ENCODE measurements at places on chromosomes 12 and 14.

DNA sequence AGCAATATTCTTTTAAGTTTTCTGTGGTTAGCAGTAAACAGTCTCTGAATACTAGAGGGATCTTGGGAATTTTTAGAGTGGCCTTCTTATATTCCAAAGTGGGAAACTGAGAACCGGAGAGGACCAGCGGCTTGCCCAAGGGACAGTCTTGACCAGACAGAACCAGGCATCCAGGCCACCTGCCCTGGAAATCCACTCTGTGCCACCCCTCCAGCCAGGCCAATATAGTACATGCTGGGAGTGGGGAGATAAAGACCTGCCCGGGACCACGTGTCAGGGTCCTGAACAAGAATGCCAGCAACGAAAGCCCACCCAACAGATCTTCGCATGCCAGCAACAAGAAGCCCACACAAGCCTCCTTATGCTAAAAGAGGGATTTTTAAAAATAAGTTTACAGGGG lies 49.4 kb upstream of the RIN3 start:
- DNase-seq, result no peak

GRCh38 chr14:74548881-74549280 lies 55.3 kb downstream of the ISCA2 start:
- DNase-seq, result no peak

- peak; percentile 70 for DNase-seq
Observed at GRCh38 chr14:100842799-100843198, 16.9 kb downstream of the MEG3 start.

GRCh38 chr12:6850796-6851152 lies 312 bp downstream of the CDCA3 start:
- DNase-seq, result no peak

- no peak for DNase-seq
Observed at GRCh38 chr14:104610749-104611310, 6.3 kb upstream of the TMEM179 start.

DNA sequence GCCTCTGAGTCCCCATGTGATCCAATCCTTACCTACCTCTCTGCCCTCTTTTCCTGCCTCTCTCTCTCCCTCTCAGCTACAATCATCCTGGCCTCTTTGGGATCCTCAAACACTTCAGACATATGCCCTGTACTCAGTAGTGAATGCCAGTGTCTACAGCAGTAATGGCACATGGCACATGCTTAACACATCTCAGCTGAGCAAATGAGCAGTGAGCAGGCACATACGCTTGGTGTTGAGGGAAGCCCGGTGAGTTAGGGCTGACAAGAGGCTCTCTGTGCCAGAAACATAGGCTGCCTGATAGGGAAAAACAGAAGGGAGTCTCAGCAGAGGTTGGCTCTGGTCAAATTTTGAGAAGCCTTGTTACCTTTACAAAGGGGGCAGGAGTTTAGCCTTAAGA lies 409.1 kb downstream of the TMEM132D start:
- no peak for DNase-seq

- DNase-seq, result no peak
Observed at GRCh38 chr12:6626654-6627283, 9.0 kb downstream of the LPAR5 start.

GRCh38 chr14:20460458-20461224 lies 593 bp downstream of the PIP4P1 start:
- DNase-seq, result peak; percentile 6

GRCh38 chr14:61322011-61322798 lies 826 bp downstream of the PRKCH start:
- no peak for DNase-seq

DNA sequence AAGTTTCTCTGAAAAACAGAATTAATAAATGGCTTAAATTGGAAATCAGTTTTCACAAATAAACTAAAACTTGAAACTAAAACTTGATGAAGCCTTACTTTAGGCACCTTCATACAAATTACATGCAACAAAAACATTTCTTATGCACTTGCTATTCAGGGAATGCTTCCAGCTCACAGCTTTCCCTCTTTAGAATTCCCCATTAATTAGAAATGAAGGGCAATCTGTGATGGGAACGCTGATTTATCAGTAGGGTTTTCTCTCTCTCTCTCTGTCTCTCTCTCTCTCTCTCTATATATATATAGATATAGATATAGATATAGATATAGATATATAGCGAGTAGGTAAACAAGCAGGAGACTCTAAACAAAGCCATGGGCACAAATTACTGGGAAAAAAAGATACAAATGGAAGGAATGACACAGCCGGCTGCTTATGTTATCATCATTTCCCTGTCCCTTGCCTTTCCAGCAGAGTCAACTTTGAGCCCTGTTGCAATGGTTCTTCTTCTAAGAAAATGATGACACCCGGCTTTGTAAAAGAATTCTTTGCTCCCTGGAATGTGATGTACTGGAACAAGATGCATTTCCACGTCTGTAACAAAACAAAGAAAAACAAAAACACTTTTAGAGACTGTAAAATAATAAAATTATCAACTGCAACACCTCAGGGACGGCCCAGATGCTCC lies 1121.6 kb upstream of the TMEM132C start:
- no peak for DNase-seq

GRCh38 chr12:55982319-55982936 lies 8.6 kb downstream of the RAB5B start:
- no peak for DNase-seq

- peak; percentile 71 for DNase-seq
Observed at GRCh38 chr12:22100958-22101748, 55.1 kb downstream of the CMAS start.

DNA sequence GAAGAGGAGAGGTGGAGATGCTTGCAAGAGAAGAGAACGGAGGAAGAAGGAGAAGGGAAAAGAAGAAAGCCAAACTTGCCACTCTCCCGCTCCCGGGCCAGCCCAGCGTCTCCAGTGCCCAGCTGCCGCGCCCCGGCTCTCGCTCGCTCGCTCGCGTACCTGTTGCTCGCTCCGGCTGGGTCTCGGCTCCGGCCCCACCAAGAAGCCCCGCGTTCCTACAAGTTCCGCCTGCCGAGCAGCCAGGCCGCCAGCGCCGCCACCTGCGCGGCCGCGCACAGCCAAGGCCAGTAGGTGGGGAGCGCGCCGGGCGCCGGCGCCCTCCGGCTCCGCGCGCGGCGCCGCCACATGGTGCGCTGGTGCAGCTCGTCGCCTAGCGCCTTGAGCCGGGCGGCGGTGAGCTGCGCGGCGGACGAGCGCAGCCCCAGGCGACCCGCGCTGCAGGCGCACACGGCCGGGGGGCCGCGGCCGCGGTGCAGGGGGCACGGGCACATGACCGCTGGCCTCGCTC lies 370 bp downstream of the HRK start:
- DNase-seq, result peak; percentile 61

DNA sequence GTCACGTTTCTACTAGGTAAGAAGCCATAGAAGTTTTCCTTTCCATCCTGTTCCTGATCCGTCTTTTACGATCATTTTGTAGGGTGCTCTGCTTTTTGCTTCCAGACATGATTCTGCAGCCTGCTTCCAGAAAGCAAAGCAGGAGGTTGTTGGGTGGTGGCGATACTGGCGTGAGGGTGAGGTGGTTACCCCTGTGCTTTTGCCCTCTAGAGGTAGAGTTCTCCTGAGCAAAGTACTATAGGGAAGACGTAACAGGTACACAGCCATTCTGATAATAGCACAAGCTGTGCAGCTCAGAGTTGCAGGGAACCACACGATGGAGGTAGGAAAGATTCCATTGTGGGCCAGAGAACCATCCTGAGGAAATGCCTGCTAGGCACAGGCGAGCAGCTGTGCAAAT lies 186.0 kb downstream of the PAH start:
- no peak for DNase-seq

GRCh38 chr12:52805739-52806138 lies 8.2 kb downstream of the KRT4 start:
- DNase-seq, result no peak

GRCh38 chr14:91873471-91874415 lies 6.4 kb upstream of the TC2N start:
- DNase-seq, result no peak

GRCh38 chr14:90419200-90419599 lies 22.4 kb downstream of the CALM1 start:
- peak; percentile 98 for DNase-seq

- no peak for DNase-seq
Observed at GRCh38 chr12:6343518-6343917, 1.6 kb upstream of the TNFRSF1A start.

GRCh38 chr14:98834119-98834518 lies 437.9 kb downstream of the BCL11B start:
- no peak for DNase-seq

GRCh38 chr14:74705613-74706500 lies 7.0 kb downstream of the AREL1 start:
- DNase-seq, result no peak

GRCh38 chr14:54172114-54172513 lies 215.5 kb upstream of the BMP4 start:
- DNase-seq, result no peak

- no peak for DNase-seq
Observed at GRCh38 chr12:118980407-118981014, 830 bp upstream of the SRRM4 start.

DNA sequence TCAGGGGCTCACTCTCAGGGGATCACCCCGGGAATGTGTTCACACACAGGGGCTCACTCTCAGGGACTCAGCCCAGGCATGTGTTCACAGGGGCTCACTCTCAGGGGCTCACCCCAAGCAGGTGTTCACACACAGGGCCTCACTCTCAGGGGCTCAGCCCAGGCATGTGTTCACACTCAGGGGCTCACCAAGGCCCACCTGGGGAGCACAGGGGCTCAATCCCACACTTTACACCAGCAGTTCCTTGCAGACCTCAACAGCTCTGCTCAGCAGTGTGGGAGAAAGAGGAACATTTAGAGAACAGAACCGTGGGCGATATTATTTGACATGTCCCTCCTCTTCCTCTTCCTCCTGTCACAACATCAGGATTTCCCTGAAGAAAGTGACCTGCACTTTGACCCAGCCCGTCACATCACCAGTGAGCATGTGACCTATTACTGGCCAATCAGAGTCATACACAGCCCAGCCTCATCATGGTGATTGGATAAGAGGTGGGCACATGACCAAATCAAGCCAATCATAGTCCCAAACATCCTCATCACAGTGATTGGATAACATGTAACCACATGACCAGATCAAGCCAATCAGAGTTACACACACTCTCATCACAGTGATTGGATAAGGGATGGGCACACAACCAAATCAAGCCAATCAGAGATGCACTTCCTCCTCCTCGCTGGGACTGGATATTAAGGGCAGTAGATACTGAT lies 359.4 kb upstream of the SFSWAP start:
- no peak for DNase-seq

GRCh38 chr12:90628213-90628612 lies 326.8 kb downstream of the CCER1 start:
- DNase-seq, result no peak

- DNase-seq, result no peak
Observed at GRCh38 chr14:24139272-24139934, 2.0 kb downstream of the EMC9 start.

- DNase-seq, result no peak
Observed at GRCh38 chr12:121224591-121224990, 14.7 kb downstream of the P2RX4 start.

DNA sequence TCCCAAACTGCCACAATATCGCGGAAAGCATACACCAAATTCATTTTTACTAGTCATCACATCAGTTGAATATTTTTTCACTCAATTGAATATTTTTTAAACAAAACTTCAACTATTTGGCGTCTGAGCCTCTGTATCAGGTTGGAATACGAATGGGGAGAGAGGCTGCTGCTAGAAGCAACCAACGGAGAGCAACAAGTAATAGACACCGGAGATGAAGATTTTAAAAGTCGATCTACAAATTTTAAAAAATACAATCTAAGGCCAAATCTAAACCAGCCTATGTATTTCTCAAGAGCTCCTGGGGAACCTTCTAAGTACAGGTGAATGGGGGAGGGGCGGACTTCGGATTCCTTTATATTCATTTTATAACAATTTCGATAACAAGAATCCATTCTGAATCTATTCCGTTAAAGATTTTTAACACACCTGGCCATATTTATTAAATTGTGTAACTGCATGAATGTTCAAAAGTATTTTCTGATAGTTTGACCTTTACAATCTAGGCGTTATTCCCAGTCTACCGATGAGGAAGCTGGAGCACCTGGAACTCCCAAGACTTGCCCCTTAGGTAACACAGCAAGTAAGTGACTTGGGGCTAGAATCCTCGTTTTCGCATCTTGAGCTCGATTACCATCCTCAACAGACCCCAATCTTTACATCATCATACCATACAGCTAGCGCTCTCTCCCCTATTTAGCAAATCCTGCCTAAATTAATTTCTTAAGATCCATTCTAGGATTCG lies 1.2 kb downstream of the GNPNAT1 start:
- DNase-seq, result peak; percentile 36

DNA sequence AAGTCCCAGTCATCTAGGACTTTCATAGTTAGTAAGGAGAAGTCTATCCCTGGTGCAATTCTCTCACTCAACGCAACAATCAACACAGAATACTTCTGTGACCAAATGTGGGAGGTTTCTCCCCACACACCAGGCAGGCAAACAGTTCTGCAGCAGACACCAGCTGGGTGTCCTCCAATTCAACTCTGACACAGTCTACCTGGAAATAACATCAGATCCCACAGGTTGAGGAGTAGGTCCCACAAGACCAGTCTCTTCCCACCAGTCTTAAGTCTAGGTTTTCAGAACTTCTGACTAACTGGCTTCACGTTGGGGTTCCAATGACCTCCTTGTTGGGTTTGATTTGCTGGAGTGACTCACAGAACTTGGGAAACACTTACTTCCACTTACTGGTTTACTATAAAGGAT lies 14.8 kb downstream of the ACOT6 start:
- no peak for DNase-seq

DNA sequence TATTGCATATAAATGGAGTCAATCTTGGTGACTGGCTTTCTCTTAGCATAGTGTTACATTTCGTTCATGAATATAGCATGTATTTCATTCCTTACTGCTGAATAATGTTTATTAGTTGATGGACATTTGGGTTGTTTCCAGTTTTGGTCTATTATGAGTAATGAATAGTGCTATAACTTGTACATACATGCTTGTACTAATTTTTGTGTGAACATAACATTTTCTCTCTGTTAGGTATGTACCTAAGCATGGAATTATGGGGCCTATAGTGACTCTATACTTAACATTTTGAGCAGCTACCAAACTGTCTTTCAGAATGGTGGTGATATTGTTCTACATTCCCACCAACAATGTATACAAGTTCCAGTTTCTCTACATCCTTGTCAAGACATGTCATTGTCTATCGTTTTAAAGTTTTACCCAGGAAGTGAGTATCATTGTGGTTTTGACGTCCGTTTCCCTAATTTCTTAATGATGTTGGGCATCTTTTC lies 23.1 kb downstream of the ATP2A2 start:
- peak; percentile 75 for DNase-seq

GRCh38 chr12:42910656-42911055 lies 321.1 kb upstream of the PRICKLE1 start:
- no peak for DNase-seq

- peak; percentile 73 for DNase-seq
Observed at GRCh38 chr12:59972905-59973304, 377.1 kb downstream of the SLC16A7 start.

DNA sequence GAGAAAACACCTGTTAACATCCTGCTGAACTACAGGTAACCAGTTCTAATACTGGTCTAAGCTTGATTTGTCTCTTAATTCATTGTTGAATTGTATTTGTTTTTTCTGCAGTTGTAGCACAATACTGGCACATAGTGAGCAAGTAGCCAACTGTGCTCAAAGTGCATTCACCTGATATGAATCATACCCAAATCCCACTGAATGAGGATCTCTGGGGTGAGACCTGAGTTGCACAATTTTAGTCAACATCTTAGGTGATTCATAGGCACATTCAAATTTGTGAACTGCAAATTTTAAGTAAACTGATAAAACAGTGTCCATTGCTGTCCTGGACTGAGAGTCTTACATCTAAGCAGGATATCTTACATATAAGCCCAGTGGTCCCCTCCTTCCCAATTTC lies 12.8 kb downstream of the KCNC2 start:
- DNase-seq, result peak; percentile 47
